ENCODE measurements at places on chromosomes 5 and 9. TPM values are rescaled to one million over a fixed set of nuclear protein-coding genes. Genes with fewer than 3 reads are reported as not detected.

ZNF354C gene
- 1.9 TPM for total RNA-seq

DNA sequence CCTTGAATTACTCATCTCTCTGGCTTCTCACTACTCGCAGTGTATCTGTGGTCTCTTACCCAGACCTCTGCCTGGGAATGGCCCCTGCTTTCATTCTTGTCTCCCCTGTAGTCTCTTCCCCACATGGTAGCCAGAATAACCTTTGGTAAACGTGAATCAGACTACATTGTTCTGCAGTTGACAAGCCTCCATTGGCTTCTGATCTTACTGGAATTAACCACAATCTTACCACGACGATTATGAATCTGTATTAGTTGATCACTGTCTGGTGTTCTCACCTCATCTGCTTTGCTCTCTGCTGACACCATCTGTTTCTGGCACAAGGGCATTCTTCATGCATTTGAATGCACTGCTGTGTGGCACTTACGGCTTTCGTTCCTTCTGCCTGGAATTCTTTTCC is 781.2 kb downstream of the MTRR start:
- H3K36me3 ChIP-seq: no peaks in the 10 kb centered on the region
- H3K4me1 ChIP-seq: no peaks in the 10 kb centered on the region
- H3K27me3 ChIP-seq: no peaks in the 10 kb centered on the region
- DNase-seq: no peak
- H3K27ac ChIP-seq: no peak overlapping the region

DNA sequence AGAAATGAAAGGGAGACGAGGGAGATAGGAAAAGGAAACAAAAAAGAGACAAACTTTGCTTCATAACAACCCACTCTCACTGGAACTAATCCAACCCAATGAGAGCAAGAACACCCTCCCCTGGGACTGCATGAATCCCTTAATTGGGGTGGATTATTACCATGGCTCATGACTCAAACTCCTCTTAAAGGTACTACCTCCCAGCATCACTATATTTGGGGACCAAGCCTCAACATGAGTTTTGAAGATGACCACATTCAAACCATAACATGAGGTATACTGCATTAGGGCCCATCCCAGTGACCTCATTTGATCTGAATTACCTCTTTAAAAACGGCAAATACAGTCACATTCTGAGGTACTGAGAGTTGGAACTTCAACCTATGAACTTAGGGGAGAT is 8.0 kb downstream of the MTAP start:
- no peak for DNase-seq
- H3K4me3 ChIP-seq: no peak overlapping the region
- H3K36me3 ChIP-seq: no peaks in the 10 kb centered on the region
- no peak overlapping the region for H3K27ac ChIP-seq
- no peaks in the 10 kb centered on the region for H3K4me1 ChIP-seq
- no peaks in the 10 kb centered on the region for H3K27me3 ChIP-seq

- H3K4me3 ChIP-seq: no peak overlapping the region
- no peaks in the 10 kb centered on the region for H3K27me3 ChIP-seq
- H3K27ac ChIP-seq: no peak overlapping the region
- no peaks in the 10 kb centered on the region for H3K4me1 ChIP-seq
Measured at GRCh38 chr5:38615981-38616451, 59.6 kb upstream of the LIFR start.

DNA sequence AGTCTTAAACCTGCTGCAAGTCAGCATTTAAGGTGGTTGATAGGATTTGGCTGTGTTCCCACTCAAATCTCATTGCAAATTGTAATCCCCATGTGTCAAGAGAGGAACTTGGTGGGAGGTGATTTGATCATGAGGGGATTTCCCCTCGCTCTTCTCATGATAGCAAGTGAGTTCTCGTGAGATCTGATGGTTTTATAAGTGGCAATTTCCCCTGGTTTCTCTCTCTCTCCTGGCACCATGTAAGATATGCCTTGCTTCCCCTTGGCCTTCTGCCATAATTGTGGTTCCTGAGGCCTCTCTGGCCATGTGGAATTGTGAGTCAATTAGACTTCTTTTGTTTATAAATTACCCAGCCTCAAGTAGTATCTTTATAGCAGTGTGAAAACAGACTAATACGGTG is 84.3 kb upstream of the SMC2 start:
- no peaks in the 10 kb centered on the region for H3K4me1 ChIP-seq
- DNase-seq: no peak
- no peaks in the 10 kb centered on the region for H3K36me3 ChIP-seq
- no peak overlapping the region for H3K27ac ChIP-seq
- no peaks in the 10 kb centered on the region for H3K27me3 ChIP-seq
- H3K4me3 ChIP-seq: no peak overlapping the region
